ENCODE measurements at places on chromosomes 7 and 10.
A peak's percentile ranks its signal among the peaks of the same experiment; 100 is the strongest.

GRCh38 chr7:80517282-80517747 lies 5.5 kb upstream of the GNAT3 start:
- DNase-seq, result no peak

GRCh38 chr7:150345012-150345411 lies 3.6 kb upstream of the RARRES2 start:
- no peak for DNase-seq

DNA sequence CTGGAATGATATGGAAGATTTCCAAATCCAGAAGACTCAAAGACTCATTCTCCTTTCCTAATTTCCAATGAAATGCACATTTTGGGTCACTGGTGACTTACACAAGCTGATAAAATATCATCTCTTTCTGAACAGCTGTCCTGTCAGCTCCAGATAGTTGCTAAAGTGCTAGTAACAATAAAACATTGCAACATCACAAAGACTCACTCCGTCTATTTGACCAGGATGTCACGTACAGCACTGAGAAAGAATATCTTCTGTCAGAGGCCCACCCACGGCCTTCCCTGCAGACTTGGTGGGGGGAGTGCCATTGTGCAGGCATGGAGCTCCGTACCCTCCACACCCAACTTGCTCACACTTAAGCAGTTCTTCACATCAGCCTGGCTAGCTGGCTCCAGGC lies 78.9 kb upstream of the EGR2 start:
- no peak for DNase-seq

GRCh38 chr7:68684246-68684839 lies 913.9 kb upstream of the AUTS2 start:
- no peak for DNase-seq

DNA sequence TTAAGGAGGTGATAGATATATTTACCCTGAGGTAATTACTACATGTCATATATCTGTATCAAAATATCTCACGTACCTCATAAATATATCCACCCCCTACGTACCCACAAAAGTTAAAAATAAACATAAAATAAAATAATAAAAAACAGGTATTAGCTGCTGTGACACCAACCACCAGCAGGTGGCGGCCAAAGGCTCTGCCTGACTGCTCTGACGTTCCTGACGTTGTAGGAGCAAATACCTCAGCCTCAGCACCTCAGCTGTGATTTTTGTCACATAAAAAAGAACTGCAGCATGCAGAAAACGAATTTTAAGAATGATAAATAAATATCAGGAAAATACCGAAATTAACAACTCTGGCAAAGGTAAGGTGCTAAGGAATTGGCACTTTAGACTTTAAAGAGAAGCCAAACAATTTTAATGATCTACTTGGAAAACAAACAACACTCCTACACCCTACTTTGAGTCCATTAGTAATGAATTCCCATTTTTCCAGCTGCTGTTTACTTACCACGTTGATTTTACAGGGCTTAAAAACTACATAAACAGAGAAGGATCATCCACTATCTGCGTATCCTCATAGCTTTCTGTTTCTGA lies 125.4 kb upstream of the TARP start:
- DNase-seq, result peak; percentile 27

GRCh38 chr7:28407651-28408050 lies 4.7 kb upstream of the CREB5 start:
- DNase-seq, result no peak

DNA sequence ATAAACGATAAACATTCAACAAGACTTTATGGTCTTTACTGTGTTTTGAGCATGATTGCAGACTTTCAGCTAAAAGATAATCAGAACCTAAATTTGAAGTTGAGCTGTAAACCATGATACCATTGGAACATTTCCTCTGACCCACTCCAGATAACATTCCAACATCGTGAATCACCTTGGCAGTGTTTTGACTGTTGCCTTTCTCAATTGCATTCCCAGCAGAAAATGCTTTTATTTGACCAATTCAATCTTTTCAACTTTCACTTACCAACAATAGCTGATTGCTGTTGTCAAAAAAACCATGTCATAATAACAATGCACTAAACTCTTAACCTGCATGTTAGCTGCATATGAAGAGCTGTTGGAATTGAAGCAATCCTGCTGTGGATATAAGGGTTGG lies 165.5 kb downstream of the MDFIC start:
- no peak for DNase-seq

Measured in Panc1 (cell line).